Endodermal cell (in vitro differentiated cells): ENCODE measurements at places on chromosomes 11 and 22. TPM values are rescaled to one million over a fixed set of nuclear protein-coding genes. Genes with fewer than 3 reads are reported as not detected.

SLC7A4 gene
- 0.26 to 0.63 TPM (median 0.49 TPM) in 3 replicates for total RNA-seq

NPTXR gene
- total RNA-seq = 2.1 and 2.3 TPM in 2 replicates

BIK gene
- 13.3 and 14.9 TPM in 2 replicates for total RNA-seq

GRCh38 chr22:49112176-49112575 lies 715.5 kb downstream of the BRD1 start:
- H3K27me3 ChIP-seq = no peaks in the 10 kb centered on the region
- no peaks in the 10 kb centered on the region for H3K36me3 ChIP-seq
- H3K27ac ChIP-seq = no peak overlapping the region
- H3K4me1 ChIP-seq = no peaks in the 10 kb centered on the region

GRCh38 chr11:19673924-19674729 lies 38.5 kb upstream of the NAV2 start:
- peaks cover 23% of the 10 kb centered on the region for H3K4me1 ChIP-seq
- H3K36me3 ChIP-seq = no peaks in the 10 kb centered on the region
- no peak overlapping the region for H3K27ac ChIP-seq
- no peak overlapping the region for H3K4me3 ChIP-seq

DNA sequence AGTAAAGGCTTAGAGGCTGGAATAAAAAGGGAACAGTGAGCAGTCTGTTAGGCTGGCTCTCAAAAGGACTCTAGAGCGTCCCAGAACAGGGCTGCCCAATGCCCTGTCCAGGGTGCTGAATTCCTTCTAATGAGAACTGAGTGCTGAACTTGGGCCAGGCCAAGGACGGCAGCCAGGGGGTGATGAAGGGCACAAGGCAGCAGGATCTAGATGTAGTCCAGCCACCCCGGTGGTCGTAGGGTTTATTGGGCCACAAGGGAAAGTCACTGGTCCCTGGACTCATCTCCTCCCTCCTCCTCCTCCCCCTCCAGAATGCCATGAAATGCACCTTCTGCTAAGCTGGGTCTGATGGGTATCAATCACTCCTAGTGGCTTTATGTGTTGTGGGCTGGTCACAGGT lies 19.2 kb downstream of the NPTXR start:
- H3K27me3 ChIP-seq = peaks cover 3% of the 10 kb centered on the region
- no peaks in the 10 kb centered on the region for H3K36me3 ChIP-seq
- H3K4me3 ChIP-seq = no peak overlapping the region
- no peaks in the 10 kb centered on the region for H3K4me1 ChIP-seq

GRCh38 chr22:40534379-40535188 lies 101.9 kb downstream of the MRTFA start:
- peaks cover 12% of the 10 kb centered on the region for H3K4me1 ChIP-seq
- DNase-seq = peak; percentile 70
- H3K4me3 ChIP-seq = no peak overlapping the region
- peaks cover 4% of the 10 kb centered on the region for H3K36me3 ChIP-seq
- no peaks in the 10 kb centered on the region for H3K27me3 ChIP-seq
- peak overlapping the region; percentile 3 for H3K27ac ChIP-seq

DNA sequence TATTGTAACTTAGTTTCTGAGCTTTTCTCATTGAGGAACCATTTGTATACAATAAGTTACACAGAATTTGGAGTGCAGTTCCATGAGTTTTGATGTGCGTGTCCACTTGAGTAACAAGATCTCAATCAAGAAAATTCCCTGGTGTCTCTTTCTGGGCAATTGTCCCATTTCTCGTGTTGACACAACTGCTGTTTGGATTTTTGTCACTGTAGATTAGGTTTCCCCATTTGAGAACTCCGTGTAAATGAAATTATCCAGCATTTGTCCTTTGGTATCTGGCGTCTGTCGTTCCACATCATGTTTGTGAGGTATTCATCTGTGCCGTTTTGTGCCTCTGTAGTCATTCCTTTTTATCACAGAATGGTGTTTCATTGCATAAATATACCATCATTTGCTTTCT lies 547.0 kb downstream of the TBC1D22A start:
- H3K27ac ChIP-seq = no peak overlapping the region
- no peaks in the 10 kb centered on the region for H3K36me3 ChIP-seq
- no peak for DNase-seq
- no peaks in the 10 kb centered on the region for H3K4me1 ChIP-seq
- no peaks in the 10 kb centered on the region for H3K27me3 ChIP-seq

DNA sequence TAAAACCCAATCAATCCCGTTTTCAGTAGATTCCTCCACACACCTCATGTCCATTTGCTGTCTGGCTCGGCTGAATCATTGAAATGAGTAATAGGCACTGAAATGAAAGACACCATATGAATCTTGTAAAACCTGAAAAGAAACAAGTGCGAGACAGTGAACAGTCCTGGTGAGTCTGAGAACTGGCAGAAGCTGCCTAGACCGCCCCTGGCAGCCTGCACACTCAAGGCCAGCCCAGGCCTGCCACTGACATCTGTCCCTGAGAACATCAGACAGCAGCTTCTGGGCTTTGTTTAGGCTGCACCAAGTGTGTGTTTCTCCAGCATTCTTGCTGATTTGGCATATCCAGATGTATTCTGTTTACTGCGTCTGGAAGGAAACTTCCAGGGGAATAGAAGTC lies 44.8 kb downstream of the ENDOD1 start:
- no peaks in the 10 kb centered on the region for H3K4me1 ChIP-seq
- H3K27ac ChIP-seq = no peak overlapping the region
- peaks cover 18% of the 10 kb centered on the region for H3K27me3 ChIP-seq

DNA sequence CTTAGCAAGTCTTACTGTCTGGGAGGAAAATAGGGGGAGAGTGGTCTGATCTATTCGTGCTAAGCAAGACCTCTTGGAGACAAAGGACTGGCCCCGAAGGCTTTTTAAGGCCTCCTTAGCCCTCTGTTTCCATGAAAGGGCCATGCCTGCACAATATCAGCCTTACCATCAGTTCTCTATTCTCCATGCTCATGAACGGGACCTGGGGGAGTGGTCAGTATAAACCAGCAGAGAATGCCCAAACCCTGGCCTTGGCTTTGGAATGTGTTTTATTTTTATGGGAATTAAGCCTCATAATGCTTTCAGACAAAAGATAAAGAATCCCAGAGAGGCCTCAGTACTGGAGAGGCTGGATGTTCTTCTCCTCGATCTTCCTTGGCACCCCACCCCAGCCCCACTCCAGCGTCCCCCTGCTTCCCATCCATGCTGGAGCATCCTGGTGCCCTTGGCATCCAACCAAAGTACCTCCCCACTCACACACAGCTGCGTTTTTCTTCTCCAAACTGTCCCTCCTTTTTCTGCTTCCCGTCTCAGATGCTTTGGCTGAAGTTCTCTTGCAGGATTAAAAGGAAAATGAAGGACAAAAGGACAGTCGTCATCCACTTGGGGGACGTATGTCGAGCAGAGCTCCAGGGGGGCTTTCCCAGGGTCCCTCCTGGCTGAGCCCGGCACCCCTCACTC lies 18.6 kb downstream of the FXYD6 start:
- DNase-seq = peak; percentile 24
- H3K27ac ChIP-seq = no peak overlapping the region
- no peaks in the 10 kb centered on the region for H3K27me3 ChIP-seq
- no peak overlapping the region for H3K4me3 ChIP-seq
